CD4-positive, alpha-beta T cell treated with Interleukin-4 for 4 hours (primary cell): ENCODE measurements at places on chromosomes 3 and 15.
A peak's percentile ranks its signal among the peaks of the same experiment; 100 is the strongest.

DNA sequence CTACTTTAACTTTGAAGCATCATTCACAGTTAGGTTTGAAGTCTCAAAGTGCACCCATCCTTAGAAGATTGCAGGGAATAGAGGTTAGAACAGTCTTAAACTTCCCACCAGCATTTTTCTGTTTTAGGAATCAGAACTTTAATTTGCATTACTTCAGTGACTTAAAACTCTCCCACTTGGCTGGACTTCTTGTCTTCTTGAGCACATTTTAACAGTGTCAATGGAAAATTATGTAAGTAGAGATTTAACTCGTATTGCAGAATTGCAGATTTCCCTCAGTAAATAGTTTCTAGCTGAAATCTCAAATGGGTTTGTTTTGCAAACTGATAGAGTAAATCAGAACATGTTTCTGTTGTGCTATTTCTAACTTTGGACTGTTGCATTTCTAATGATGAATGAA, 369.6 kb downstream of the OTOL1 start:
- DNase-seq, result no peak

GRCh38 chr3:166123576-166123975, 286.4 kb upstream of the BCHE start:
- no peak for DNase-seq

GRCh38 chr3:150605998-150606641, 3.0 kb downstream of the SELENOT start:
- DNase-seq, result no peak

DNA sequence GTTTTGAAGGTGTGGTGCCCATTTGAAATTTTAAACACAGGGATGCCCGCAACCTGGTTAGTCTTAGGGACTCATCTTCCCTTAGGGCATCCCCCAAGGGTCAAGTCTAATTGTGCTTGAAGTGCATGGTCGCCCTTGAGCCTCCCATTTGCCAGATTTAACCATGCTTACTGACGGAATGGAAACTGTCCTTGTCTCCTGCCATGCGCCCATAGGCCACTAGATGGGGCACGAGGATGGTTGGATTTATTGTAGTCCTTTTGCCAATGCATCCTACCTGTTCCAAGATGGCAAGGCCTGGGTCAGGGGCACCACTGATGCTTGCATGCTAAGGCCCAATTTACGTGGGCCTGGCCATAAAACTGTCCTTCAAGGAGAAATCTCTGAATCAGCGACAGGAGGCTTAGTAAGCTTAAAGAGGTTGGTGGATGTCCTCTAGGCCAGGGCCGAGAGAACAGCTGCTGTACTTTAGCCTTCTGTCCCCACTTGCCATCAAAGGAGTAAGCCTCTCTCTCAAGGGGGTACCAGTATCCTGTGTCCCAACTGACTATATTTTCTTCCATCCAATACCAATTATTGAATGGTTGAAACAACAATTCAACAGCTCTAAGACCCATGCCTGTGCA, 355.4 kb downstream of the OTOL1 start:
- DNase-seq, result no peak

- no peak for DNase-seq
Observed at GRCh38 chr3:114078126-114078525, 21.6 kb downstream of the QTRT2 start.

GRCh38 chr3:14317057-14317553, 85.3 kb upstream of the SLC6A6 start:
- DNase-seq, result no peak

- DNase-seq, result no peak
Observed at GRCh38 chr3:35549690-35550089, 89.6 kb upstream of the ARPP21 start.

DNA sequence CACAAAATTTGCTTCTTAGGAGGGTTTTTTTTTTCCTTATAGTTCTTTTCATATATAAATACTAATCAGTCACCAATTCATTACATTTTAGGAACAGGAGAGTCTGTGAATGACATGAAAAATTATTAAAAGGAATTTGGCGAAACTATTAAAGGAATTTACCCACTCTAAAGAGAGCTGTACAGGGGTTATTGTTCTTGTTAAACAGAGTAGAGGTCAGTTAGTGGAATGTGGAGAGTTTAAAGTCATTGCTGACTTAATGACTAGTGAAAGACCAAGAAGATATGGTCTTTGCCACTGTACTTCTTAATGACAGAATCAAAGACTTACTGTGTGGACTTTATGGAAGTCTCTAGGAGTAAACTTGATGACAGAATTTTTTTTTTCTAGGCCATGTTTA, 333.6 kb upstream of the C2CD4B start:
- DNase-seq, result no peak

GRCh38 chr3:38212141-38212540, 46.8 kb downstream of the OXSR1 start:
- no peak for DNase-seq

DNA sequence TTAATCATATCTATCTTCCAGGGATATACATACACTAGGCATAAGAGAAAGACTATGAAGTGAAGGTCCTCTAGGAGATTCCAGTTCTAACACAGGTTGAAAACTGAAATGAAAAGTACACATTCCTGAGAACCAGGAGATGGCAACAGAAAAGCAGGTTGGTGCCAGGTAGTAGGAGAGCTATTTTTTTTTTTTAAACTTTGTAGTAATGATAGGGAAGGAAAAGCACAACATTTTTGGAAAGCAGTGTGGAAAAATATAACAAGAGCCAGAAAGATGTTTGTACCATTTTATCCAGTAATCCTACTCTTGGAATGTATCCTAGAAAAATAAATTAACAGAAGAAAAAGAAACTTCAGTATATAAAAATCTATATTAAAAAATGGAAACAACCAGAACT, 189.9 kb downstream of the DTWD1 start:
- no peak for DNase-seq

GRCh38 chr3:157637866-157638265, 134.7 kb upstream of the VEPH1 start:
- no peak for DNase-seq

DNA sequence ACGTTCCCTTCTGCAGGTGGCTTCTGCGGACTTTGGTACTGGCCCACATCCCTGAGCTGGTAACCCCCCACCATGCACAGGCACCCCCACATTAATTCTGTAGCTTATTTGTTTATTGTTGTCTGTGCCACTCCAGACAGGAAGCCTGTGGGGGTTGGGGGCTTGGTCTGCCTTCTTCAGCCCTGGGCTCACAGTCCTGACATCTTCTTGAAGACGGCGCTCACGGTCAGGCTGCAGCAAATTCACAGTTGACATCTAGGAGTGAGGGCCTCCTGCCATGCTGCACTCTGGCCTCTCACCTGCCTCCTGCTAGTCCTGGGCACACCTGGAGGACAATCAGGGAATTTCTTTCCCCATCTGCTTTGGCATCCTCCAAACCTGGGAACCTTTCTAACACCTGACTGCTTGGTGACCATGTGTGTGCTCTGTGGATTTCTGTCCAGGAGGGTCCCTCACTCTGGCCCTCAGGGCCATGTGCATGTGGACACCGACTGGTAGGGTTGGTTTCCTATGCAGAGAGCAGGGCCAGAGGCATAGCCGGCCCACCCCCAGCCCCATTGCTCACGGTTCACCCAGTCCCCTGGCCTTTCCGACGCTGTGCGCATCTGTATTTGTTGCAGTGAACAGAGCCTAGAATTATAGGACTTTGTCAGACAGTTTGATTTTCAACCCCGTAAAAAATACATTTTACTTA, 68.8 kb downstream of the APBA2 start:
- DNase-seq, result no peak

DNA sequence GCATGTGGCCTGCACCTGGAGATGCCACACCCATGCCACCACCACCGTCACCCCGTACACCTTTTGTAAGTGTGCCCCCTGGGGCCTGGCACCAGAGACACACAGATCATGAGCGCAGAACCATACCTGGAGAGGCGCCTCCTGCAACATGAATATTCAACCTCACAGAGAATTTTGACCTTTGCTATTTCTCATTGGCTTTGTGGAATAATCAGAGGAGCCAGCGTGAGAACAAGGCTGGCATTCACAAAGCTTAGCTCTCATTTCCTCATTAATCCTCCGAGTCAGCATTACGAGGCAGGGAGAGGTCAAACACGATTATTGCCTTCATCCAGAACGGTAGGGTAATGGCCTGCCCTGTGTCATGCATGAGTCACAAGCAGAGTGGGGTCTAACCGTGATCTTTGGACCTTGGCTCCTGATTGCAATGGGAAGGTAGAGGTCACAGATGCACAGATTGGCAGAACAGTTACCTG, 73.0 kb upstream of the POMGNT2 start:
- DNase-seq, result no peak

DNA sequence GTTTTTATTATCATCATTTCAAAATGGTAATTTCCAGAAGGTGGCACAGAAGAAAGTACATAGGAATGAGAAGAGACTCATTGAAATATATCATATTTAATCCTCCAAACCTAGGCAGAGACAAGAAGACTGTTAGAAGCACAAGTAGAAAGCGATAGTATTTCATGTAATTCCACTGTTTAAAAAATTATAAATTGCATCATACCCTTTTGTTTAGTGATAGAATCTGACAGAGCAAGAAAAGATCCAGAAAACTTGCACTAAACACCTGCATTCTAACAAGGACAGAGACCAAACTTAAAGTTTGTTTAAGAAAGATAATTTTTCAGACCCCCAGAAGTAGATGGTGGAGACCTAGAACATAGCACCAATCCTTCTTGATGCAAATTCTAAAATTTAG, 56.9 kb upstream of the CD96 start:
- DNase-seq, result no peak

DNA sequence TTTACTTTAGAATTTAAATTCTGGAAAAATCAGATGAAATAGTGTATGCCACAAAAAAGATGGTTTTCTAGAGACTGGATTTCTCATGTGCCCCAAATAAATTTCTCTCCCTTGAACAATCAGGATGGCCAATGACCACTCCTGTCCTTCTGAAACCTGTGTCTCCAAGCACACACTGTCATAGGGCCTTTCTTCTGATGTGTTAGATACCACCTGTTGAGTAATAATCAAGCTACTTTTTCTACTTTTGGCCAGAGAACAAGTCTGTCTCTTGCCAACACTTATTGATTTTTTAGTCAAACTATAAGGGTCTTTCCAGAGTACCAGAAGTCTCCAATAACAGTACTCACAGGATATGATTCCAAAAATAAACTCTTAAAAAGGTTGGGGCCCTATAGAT, 16.1 kb upstream of the TFG start:
- no peak for DNase-seq

GRCh38 chr3:13093687-13094086, 20.5 kb upstream of the IQSEC1 start:
- no peak for DNase-seq

- DNase-seq, result no peak
Observed at GRCh38 chr3:197329382-197329781, 31.0 kb upstream of the DLG1 start.

GRCh38 chr15:56763141-56763895, 30.0 kb upstream of the ZNF280D start:
- no peak for DNase-seq

- no peak for DNase-seq
Observed at GRCh38 chr3:159872374-159873109, 116.1 kb upstream of the IL12A start.

- DNase-seq, result no peak
Observed at GRCh38 chr3:160768918-160769317, 12.9 kb downstream of the PPM1L start.

GRCh38 chr15:89419370-89419984, 76.9 kb downstream of the RHCG start:
- DNase-seq, result no peak

DNA sequence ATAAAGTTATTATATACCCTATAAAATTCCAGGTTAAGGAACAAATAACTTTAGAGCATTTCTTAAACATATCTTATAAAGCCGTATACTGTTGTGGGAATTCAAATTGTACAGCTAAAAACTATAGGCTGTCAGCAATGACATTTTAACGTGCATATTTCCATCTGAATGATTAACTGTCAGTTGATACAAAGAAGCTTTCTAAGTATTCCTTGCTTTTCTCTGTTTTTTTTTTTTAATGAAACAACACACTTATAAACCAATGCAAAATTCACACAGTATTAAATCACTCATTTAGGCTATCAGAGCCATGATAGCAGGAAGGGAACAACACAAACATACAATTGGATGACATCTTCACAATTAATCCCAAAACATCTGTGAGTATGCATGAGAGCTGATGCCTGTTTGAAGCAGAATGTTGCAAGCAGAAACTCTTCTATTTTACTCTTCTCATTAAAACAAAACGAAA, 61.9 kb downstream of the CTDSPL start:
- DNase-seq, result no peak

- DNase-seq, result no peak
Observed at GRCh38 chr3:17192995-17193394, 308.2 kb downstream of the PLCL2 start.

- DNase-seq, result peak; percentile 70
Observed at GRCh38 chr3:122680475-122681283, at the start of gene PARP14. TSS of gene PARP14 (plus strand) at chr3:122680839. CDS start at chr3:122680884, 45 bp downstream.

- DNase-seq, result peak; percentile 69
Observed at GRCh38 chr3:46284981-46285683, 42.9 kb downstream of the CCR3 start.

DNA sequence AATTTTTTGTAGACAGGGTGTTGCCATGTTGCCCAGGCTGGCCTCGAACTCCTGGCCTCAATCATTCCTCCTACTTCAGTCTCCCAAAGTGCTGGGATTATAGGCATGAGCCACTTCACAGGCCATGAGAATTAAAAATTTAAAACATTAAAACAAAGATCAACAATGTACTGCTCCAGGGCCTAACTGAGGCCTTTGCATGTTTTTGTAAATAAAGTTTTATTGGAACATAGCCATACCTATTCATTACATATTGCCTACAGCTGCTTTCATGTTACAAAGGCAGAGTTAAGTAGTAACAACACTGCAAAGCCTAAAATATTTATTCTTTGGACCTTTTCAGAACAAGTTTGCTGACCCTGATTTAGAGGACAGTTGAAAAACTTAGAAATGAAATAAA, 9.6 kb downstream of the VPS39 start:
- no peak for DNase-seq

DNA sequence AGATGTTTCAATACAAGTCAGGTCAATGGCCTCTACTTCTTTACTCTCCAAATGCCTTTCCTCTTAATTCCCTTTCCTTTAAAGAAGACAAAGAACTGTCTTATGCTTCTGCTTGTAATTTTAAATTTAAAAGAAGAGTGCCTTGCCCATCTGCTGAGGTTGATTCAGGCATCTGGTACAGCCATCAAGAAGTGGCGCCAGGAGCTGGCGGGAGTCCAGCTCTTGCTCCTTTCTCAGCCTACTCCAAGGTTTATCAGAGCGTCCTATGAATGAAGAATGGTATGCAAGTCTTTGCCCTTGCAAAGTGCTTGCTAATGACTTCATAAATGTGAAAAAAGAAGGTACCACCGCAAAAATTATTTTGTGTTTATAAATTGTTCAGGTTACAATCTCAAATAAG, 294.6 kb upstream of the TGFBR2 start:
- no peak for DNase-seq

DNA sequence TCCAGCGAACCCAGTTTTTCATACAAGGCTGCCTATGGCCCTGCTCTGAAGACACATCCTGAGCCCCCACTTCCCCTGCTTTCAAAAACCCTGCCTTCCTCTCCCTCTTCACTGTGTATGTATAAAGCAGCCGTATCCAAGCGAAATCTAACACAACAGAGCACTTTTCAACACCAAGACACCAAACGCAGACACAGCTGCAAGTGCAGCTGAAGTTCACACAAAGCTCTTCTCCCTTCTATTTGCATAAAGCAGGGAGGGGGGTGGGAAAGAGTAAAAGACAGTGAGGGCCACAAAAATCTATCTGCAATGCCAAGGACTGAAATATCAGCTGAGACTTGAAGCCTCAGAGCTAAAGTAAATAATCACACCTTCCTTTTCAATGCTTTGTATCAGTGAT, 35.1 kb upstream of the CSPG5 start:
- no peak for DNase-seq

- no peak for DNase-seq
Observed at GRCh38 chr15:25682340-25682739, 180.8 kb downstream of the ATP10A start.
